ENCODE measurements at places on chromosomes 3 and 15.
A peak's percentile ranks its signal among the peaks of the same experiment; 100 is the strongest.

- DNase-seq, result peak; percentile 52
These were observed 12.0 kb upstream of the SHC4 start for GRCh38 chr15:48975472-48976419.

DNA sequence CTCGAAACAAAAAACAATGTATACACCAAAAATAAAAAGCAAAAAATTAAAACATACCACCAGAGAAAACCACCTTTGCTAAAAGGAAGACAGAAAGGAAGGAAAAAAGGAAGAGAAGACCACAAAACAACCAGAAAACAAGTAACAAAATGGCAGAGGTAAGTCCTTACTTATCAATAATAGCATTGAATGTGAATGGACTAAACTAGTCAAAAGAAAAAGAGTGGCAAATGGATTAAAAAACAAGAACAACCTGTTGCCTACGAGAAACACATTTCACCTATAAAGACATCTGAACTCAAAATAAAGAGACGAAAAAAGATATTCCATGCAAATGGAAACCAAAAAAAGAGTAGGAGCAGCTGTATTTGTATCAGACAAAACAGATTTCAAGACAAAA is 22.2 kb downstream of the PDCD10 start:
- no peak for DNase-seq

DNA sequence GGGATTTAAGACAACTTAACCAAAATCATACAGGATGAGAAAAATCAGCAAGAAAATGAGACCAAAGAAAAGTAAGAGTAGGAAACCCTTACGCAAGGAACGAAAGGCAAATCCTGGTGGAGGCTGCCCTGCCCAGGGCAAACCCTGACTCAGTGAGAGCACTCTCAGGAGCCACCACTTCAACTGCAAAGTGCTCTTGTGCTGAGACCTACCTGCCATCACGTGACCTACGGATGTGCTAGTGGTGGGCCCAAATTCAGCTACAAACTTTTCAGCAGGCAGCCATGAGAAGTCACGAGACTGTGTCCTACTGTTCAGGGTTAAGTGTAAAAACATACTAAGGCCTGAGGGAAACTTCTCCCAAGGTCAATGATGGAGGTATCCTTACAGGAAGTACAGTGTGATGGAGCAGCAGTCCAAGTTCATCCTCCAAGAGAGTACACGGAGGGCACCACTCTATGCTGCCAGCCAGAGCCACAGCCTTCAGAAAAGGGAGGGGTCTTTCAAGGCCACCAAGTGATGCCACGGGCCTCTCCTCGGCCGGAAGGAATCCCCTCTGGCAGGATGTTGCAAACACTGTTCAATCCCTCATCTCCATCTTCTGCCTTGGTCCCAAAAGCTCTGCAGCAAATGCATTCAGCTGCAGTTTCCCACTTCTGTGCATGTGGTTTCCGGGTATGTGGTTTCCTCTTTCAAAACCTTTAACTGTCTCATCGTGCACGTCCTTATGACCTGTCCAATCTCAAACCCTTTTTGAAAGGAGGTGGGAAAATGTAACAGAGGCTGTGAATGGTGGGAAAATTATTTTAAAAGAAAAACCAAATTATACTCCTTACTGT is 9.5 kb downstream of the CHSY1 start:
- no peak for DNase-seq

DNA sequence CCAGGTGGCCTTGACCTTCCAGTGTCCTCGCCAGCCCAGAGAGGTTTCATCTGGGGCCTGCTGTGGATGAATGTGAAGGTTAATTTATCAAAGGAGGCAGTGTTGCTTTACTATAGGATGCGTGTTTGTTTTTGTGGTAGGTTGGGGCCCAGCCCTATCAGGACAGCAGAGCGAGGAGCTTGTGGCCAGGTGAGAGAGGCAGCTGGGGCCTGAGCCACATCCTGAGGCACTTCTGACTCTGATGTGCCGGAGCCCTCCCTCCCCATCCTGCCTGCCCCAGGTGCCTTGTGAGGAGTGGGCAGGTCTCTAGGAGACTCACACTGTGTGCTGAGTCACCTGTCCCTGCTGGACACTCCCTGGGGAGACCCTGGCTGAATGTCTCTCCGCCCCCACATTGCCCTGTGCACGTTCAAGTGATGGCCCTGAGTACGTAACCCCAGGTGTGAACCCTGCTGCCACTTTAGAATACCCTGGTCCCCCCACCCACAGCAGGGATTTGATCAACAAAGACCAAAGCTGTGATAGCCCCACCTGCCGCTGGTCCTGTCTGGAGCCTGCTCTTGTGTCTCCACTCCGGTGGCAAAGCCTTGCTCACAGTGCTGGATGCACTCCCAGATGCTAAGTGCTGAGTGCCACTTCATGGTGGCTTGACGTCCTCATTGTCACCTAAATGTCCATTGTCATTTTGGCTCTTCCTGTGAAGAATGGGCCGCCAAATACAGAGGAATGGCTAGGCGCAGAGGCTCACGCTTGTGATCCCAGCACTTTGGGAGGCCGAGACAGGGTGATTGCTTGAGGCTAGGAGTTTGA is 16.0 kb downstream of the FBLN2 start:
- DNase-seq, result no peak

DNA sequence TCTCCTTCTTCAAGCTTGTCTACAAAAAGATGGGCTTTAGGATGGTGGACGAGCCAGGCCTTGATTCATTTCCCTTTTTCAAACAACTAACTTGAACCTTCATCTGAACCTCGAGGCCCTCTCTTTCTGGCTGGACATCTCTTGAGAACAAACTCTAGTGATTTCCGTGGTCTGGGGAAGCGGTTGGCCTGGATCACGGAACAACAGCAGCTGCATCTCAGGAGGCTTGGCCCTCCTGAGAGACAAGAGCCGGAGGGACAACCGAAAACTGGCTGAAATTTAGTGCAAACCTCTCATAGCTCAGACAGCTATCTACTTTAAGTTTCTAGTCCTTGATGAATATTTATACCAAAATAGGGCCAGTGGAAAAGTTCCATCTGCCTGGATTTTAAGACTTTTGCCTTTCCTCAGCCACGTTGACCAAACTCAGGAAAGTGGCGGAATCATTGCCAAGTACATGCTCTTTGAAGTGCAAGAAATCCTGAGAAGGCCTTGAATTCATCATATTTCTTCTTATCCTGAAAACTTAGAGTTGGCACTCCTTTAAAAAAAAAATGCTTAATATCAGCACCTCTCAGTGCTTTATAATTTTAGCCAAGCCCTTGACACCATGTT is 14.5 kb downstream of the LMCD1 start:
- DNase-seq, result no peak

- DNase-seq, result no peak
These were observed 71.3 kb upstream of the CGNL1 start for GRCh38 chr15:57305009-57305408.

GRCh38 chr3:16545413-16546185 is 32.1 kb upstream of the RFTN1 start:
- DNase-seq, result no peak

- no peak for DNase-seq
These were observed 43.9 kb upstream of the PLXND1 start for GRCh38 chr3:129650256-129650872.

DNA sequence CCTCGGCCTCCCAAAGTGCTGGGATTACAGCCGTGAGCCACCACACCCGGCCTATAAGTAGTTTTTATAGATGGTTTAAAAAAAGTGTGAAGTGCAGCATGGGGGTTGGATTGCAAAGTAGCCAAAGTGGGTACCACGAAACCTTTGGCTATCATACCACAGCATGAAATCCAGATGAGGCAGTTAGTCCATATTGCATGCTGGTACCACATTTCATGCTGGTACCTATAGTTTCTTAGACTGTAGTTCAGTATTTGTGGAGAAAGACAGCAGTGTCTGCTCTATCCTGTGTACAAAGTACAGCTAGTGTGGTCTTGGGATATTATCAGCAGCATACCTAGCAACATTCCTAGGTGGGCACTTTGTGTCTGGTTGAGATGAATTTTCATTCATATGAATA is 11.8 kb downstream of the ZNF609 start:
- DNase-seq, result no peak

GRCh38 chr3:72187131-72187530 is 402.2 kb upstream of the PROK2 start:
- DNase-seq, result no peak

GRCh38 chr3:47979070-47979469 is 37.1 kb downstream of the MAP4 start:
- no peak for DNase-seq

All from urinary bladder (tissue), 4 donors.